ENCODE measurements at places on chromosomes 16 and 17.

DNA sequence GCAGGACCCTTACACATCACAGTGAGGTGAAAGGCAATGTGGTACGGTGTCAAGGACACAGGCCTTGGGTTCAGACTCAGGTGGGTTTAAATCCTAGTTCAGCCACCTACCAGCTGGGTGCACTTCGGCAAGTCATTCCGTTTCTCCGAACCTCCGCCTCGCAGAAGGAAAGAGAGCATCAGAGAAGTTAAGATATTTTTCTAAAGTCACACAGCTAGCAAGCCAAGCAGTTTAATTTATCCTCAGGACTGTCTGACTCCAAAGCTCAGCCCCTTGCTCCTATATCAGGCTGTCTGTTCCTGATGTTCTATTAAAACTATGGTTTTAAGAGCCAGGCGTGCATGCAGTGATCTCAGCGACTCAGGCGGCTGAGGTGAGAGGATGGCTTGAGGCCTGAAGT, 65.1 kb downstream of the GP2 start:
- DNase-seq, result no peak

DNA sequence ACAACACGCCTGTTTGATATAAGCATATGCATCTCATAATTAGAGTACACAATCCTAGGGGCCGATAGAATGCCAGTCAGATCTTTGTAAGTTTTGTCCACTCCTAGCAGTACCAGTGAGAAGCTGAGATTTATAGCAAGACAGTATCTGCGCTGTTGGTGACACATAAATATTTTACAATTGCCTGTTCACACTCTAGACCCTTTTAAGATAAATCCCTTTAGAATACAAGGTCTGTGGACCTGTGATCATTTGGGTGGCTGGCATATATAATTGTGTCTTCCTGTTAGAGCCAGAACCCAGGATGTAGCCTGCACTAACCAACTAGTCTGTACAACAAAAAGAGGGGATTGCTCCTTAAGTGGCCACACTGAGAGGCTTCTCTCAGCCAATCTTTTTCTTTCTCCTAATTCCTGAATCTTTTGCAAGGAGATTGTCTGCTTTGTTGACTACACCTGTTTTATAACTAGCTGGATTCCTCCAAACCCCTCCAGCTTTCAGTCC, 74.7 kb downstream of the WIPI1 start:
- no peak for DNase-seq

DNA sequence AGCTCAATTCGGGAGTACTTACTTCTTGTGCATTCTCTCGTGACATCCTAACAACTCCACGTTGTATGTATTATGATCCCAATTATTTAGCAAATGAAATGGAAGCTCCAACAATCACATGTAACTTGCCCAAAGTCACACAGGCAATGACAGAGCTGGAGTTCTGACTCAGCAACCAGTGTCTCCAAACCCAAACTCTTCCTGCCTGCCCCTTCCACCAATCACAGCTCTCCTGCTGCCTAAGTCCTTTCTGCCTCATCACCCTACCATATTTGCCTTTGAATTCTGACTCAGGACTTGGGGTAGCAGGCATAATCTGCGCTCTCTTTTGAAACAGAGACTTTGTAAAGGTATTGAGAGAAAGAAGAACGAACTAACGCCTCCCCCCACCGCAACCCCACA, 245.2 kb upstream of the MAF start:
- DNase-seq, result peak; percentile 66

GRCh38 chr17:57939797-57940196, 15.4 kb downstream of the CUEDC1 start:
- no peak for DNase-seq

DNA sequence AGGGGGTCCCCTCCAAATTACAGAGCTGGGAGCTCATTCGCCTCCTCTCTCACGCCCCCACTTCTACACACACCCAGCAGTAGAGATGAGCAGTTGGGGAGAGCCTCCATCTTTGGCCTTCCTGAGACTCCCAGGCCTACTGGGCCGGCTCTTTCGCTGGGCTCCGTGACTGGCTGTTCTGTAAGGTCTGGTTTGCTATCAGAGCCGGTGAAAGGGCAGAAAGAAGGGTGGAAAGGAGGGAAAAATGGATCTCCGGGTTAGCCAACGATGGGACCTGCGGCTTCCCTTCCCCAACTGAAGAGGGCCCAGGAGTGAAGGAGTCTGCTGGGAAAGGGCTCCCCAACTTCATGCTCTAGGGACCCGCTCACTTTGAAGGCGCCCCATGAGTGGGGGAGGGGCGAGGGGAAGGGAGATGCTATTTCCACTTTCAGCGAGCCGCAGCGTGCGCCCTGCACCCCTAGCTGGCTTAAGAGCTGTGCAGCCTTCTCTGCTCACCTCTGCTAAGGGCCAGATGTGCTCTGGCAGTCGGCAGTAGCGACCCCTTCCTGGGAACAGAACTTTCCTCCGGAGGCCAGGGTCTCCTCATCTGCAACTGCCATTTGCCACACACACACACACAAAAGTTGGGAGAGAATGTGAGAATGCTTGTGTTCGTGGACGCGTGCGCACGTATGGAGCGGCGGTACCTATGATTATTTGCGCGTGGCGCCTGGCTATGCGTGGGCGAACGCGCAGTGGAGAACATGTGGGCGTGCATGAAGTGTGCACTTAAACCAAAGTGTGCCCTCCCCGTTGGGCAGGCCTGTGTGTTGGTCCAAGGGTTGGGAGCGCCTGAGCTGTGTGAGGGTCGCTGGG, 2.9 kb upstream of the FOXF1 start:
- DNase-seq, result no peak

- no peak for DNase-seq
Measured at GRCh38 chr17:7388856-7389255, 5.5 kb downstream of the PLSCR3 start.

GRCh38 chr16:56869513-56870275, 4.7 kb downstream of the SLC12A3 start:
- DNase-seq, result peak; percentile 60

GRCh38 chr17:73783945-73784603, 139.8 kb upstream of the SDK2 start:
- DNase-seq, result no peak

- no peak for DNase-seq
Measured at GRCh38 chr17:14942526-14943190, 322.5 kb downstream of the PMP22 start.

DNA sequence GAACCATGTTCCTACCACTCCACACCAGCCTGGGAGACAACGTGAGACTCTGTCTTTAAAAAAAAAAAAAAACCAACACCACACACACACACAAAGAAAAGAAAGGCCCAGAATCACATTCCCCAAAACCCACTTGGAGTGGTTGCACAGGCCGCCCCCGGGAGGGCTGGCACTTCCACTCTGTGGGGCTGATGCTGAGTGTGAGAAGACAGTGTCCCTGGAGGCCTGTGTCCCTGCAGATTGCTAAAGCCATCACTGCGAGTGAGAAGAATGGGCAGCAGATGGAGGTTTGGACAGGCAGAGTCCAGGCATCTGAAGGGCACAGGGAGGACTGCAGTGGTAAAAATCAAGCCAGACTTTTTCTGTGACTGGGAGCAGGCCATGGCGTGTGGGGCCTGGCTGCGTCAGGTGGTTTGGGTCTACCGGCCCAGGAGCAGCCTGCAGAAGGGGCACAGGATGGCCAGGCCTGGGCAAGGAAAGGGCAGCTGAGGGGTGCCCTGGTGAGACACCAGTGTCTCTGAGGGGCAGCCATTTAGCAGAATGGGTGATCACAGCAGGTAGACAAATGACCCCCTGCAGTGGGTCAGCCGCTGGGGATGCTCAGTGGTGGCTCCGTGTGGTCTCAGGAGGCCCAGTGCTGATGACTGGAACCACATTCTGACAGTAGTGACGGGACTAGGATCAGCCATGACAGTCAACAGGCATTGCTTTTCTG, 13.1 kb downstream of the CTRB2 start:
- DNase-seq, result no peak

DNA sequence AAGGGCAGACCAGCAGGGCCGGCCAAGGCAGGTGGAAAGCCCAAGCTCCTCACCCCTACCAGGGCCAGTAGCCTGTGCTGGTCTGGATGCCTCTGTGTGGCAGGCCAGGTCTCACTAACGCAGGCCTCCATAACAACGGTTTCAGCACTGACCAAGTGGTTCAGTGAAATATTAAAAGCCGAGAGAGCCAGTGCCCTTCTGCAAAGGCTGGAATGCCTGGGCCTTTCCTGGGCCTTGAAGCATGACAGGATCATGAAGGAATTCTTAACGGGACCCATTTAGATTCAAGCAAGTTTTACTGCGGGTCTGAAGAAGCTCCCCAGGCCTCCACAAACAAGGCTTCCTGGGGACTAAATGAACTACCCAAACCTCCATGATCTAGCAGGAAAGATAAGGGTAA, 16.3 kb downstream of the ADAD2 start:
- DNase-seq, result no peak

DNA sequence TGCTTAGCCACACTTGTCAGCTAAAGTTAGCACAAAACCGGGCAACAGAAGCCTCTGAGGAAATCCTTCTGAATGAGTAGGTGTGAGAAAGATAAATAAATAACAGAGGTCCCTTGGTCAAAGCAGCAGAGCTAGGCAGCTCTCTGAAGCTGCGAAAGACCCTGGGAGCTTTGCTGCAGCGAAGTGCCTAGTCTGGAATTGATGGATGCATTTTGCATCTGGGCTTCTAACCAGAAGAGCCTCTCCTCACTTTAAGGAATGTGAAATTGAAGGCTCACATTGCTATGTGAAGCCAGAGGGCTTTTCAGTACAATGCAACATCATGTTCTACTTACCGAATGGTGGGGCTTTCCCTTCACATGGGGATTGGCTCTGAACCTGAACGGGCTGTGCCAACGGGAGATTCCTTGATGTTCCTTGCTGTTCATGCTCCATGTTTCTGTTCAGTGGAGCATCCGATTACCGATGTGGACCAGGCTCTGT, 274.6 kb downstream of the HS3ST3B1 start:
- DNase-seq, result no peak

- DNase-seq, result peak; percentile 52
Measured at GRCh38 chr17:31318851-31319661, 2.4 kb downstream of the EVI2A start.

- DNase-seq, result no peak
Measured at GRCh38 chr17:43308999-43309398, 75.2 kb upstream of the RNU2-1 start.

DNA sequence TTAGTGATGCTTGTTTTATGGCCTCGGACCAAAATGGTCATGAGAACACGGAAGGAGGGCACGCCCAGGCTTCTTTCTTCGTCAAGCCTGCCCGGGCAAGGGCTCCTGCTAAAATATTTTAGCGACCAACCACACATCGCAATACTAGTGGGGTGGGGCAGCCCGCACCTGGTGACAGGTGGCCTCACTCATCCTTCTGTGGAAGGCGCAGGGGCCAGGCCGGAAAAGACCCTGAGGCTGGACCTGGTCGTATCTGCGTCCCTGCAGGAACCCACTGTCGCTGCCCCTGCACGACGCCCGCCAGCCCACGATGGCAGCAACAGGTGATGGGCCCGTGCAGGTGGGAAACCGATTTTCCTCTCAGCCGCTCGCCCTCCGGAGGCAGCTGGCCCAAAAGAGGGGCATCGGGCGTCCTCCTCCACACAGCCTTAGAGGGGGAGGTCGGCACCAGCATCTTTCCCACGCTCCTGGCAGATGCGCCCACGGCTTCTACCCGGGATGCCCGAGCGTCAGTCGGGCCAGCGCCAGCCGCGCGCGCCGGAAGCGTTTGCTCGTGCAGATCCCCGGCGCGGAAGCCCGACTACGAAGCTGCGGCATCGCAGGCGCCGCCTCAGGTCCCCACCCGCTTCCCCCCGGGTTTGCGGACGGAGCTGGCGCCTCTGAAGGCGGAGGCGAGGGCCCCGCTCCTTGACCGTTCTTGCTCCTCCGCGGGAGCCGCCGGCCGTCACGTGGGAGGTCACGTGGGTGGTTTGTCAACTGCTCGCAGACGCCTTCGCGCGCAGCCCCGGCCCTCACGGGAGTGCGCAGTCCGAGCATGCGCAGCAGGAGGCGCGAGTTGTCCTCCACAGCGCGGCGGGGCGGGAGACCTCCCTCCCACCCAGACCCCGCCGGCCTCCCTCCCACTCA, 22.8 kb upstream of the FOXK2 start:
- DNase-seq, result peak; percentile 96

DNA sequence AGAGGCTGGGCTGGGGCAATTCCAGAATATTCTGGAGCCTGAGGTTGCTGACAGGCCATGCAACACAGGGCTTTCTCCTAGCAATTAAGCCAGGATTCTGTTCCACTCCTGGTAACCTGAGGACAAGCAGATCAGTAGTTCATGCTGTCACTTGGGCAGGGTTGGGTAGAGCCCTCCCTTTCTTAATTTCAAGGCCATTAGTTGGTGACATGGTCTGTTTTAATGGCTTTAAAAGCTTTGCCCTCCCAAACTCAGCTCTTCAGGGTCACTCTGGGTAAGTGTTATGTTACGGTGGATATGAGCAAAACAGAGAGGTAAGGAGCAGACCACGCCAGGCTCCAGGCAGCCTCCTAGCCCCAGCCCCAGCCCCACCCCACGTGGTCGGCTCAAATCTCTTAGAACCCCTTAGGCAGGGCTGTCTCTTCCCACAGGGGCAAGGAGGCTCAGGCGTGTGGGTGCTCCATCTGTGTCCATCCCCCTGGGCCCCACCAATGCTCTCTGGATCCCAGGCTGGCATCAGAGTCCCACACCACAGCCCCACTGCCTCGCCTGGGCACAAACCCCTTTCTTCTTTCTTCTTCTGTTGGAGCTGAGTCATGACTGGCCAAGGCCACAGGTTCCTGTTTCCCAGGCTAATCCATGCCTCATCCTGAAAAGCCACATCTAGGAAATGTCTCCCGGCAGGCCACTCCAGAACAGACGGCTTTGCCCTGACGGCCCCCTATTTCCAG, 27.5 kb downstream of the CEP295NL start:
- DNase-seq, result no peak

DNA sequence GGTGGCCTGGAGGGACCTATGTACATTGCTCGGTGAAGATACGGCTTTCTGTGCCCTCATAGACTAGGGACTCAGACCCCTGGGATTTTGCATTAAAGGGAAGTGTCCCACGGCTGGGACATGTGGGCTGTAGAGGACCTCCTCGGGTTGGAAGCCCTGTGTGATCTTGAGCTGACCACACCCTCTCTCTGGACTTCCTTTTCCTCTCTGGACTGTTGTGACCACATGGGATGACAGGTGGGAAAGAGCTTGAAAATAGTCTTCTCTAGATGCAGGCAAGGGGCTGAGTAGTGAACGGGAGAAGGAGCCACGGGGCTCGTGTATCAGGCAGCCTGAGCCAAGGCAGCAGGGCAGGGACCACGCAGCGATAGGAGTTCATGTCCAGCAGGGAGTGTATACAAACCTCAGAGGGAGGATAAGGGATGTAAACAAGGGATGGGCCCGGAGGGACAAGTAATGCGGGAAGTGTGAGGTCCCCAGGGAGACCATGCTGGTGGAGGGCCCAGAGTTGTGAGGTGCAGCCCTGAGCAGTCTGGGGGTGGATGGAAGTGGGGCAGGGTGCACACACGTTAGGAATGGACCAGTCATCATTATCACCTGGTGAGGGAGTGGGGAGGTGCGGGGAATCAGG, 4.5 kb upstream of the SLC4A1 start:
- no peak for DNase-seq

DNA sequence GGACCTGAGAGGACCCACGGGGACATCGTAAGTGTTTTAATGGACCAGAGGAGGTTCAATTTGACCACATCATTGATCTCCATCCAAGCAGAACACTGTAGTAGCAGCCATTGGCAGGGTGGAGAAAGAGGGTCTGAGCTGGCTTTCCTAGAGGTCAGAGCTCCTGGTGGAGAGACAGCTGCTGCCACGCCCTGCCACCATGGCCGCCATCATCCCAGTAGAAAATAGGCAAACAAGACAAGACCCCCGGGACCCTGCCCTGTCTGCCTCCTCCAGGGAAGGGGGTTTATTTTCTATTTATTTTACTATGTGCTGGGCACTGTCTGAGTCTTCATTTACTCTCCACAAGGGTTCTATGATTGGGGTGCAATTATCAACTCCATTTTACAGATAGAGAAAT, 11.4 kb upstream of the ITGA3 start:
- DNase-seq, result no peak

All from activated CD4-positive, alpha-beta T cell treated with anti-CD3 and anti-CD28 coated beads, Interleukin-2, Interleukin-6, amounts not matched to agents 100 ng/mL and 50 ng/mL, durations not matched to agents 16 hours and 8 hours (primary cell).